ENCODE measurements at places on chromosomes 7 and 10. TPM values are rescaled to one million over a fixed set of nuclear protein-coding genes. Genes with fewer than 3 reads are reported as not detected.

GRCh38 chr7:102457352-102457924, 7.2 kb downstream of the ALKBH4 start:
- H3K4me1 ChIP-seq, result no peaks in the 10 kb centered on the region
- H3K4me3 ChIP-seq, result no peak overlapping the region
- no peak for DNase-seq
- no peak overlapping the region for H3K27ac ChIP-seq
- H3K36me3 ChIP-seq, result peaks cover 23% of the 10 kb centered on the region

GRCh38 chr7:36286226-36286625, 103.4 kb upstream of the ANLN start:
- peak; percentile 88 for DNase-seq
- no peak overlapping the region for H3K4me3 ChIP-seq
- peak overlapping the region; percentile 78 for H3K27ac ChIP-seq
- no peaks in the 10 kb centered on the region for H3K27me3 ChIP-seq

- peaks cover 76% of the 10 kb centered on the region for H3K36me3 ChIP-seq
- no peak overlapping the region for H3K4me3 ChIP-seq
Observed at GRCh38 chr7:50397320-50397970, 52.7 kb downstream of the FIGNL1 start.

DNA sequence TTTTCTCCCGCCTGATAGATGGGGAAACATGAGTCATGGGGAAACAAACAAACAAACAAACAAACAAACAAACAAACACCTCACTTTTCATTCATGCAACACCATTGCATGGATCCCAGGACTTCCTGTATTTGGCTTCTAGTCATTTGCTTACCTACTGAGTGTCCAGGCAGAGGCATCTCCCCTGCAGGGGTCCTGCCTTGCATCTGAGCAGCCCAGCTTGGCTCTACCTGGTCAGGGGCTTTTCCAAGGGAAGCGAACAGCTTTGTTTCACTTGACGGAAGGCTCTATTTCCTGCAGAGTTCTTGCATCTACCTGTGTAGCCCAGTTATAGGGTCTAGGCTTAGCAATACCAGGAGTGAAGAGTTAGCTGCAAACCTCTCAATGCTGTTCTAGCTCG, 374.2 kb downstream of the GATA3 start:
- no peaks in the 10 kb centered on the region for H3K36me3 ChIP-seq
- DNase-seq, result no peak
- no peaks in the 10 kb centered on the region for H3K27me3 ChIP-seq

GRCh38 chr7:15625466-15625865, 61.0 kb downstream of the MEOX2 start:
- no peak for DNase-seq
- no peaks in the 10 kb centered on the region for H3K27me3 ChIP-seq
- no peaks in the 10 kb centered on the region for H3K36me3 ChIP-seq
- no peaks in the 10 kb centered on the region for H3K4me1 ChIP-seq
- no peak overlapping the region for H3K4me3 ChIP-seq

- no peaks in the 10 kb centered on the region for H3K36me3 ChIP-seq
- DNase-seq, result peak; percentile 93
- H3K27ac ChIP-seq, result peak overlapping the region; percentile 53
- H3K4me1 ChIP-seq, result peaks cover 7% of the 10 kb centered on the region
Observed at GRCh38 chr10:103584216-103585010, 90.9 kb downstream of the NEURL1 start.

GRCh38 chr10:15373199-15373598, 2.1 kb upstream of the FAM171A1 start:
- no peak for DNase-seq
- H3K4me1 ChIP-seq, result peaks cover 8% of the 10 kb centered on the region
- H3K4me3 ChIP-seq, result no peak overlapping the region

GRCh38 chr7:121954803-121955202, 81.8 kb downstream of the PTPRZ1 start:
- H3K27ac ChIP-seq, result no peak overlapping the region
- DNase-seq, result no peak
- H3K4me1 ChIP-seq, result no peaks in the 10 kb centered on the region

GRCh38 chr10:86438091-86438749, 71.6 kb upstream of the GRID1 start:
- peaks cover 68% of the 10 kb centered on the region for H3K36me3 ChIP-seq
- no peak overlapping the region for H3K27ac ChIP-seq
- no peak overlapping the region for H3K4me3 ChIP-seq
- no peaks in the 10 kb centered on the region for H3K27me3 ChIP-seq
- no peak for DNase-seq

DNA sequence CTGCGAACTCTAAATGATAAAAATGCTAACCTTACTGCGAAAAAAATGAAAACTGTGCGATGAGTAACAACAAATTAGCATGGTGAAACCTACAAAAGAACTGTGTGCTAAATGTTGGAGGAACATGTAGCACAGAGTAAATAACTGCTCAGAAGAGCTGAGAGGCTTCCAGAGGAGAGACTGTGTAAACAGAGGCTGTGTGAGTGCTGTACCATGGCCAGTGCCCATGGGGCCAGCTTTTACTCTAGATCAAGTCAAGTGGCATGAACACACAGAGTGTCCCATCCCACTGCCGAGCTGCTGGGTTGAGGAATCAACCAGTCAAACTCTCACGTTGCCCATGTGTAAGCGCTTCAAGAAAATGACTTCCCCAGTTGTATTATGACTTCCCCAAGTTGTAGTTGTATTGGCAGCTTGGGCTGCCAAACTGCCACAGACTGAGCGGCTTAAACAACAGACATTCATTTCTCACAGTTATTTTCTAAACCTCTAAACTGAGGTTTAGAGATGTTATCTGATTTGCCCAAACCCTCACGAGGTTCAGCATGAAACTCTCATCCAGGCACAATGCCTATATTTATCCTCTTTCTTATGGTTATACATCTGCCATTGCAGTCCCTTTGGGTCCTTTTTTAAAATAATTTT, 270.7 kb downstream of the ABCA13 start:
- no peak overlapping the region for H3K4me3 ChIP-seq
- H3K27ac ChIP-seq, result no peak overlapping the region
- no peaks in the 10 kb centered on the region for H3K27me3 ChIP-seq

DNA sequence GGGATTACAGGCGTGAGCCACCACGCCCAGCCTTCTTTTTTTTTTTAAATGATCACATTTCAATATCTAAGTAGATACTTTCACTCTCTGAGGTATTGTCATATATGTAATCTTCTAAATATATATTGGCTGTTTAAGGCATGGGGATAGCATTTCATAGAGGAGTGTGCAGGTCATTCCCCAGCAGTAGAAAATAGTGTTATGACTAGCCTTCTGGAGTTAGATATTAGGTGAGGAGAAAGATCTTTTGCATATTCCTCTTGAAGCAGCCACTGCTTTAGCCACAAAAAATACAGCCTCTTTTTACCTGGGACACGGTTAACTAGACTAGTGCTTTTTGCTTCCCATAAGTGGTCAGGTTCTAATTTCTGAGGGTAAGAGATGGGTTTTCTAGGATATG, 28.9 kb downstream of the ADD3 start:
- no peak for DNase-seq
- peaks cover 5% of the 10 kb centered on the region for H3K36me3 ChIP-seq
- H3K4me1 ChIP-seq, result peaks cover 8% of the 10 kb centered on the region
- no peak overlapping the region for H3K27ac ChIP-seq

The PPP1R3C gene
- not detected for total RNA-seq

DNA sequence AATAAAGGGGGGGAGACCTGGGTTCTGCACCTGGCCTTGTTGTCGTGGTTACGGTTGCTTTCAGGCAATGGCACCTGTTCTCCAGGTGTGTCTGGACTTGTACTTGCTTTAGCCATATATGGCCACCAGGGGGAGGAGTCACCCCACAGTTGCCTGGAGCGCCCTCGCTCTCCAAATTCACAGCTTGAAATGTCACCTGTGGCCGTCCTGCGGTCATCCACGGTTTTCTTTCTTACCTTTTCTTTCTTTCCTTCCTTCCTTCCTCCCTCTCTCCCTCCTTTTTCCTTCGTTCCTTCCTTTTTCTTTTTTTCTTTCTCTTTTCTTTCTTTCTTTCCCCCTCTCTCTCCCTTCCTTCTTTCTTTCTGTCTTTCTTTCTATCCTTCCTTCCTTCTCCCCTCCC, 157.2 kb upstream of the ZNF92 start:
- H3K4me3 ChIP-seq, result no peak overlapping the region
- H3K4me1 ChIP-seq, result no peaks in the 10 kb centered on the region
- H3K36me3 ChIP-seq, result no peaks in the 10 kb centered on the region
- peak; percentile 38 for DNase-seq
- H3K27ac ChIP-seq, result no peak overlapping the region
- no peaks in the 10 kb centered on the region for H3K27me3 ChIP-seq

The ZNF467 gene
- total RNA-seq, result 3.7 TPM

DNA sequence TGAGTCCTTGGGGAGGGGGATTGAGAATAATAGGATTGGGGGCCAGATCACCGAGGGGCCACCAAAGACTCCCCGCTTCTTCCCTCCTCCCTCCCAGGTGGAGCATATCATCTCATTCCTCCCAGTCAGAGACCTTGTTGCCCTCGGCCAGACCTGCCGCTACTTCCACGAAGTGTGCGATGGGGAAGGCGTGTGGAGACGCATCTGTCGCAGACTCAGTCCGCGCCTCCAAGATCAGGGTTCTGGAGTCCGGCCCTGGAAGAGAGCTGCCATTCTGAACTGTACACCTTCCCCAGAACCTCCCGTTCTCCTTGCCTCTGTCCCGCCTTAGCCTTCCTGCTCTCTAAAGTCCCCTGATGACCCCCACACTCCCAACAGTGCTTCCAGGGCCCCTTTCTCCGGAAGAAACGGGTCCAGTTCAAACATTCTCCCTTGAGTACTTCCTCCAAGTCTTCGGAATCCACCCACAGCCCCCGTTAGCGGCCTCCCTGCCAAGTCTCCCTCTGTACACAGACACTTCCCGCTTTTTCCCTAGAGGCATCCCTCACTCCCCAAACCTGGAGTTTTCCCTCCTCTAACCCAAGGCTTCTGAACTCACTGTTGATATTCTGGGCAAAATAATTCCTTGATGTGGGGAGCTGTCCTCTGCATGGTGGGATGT, 4.1 kb downstream of the FBXO24 start:
- H3K36me3 ChIP-seq, result no peaks in the 10 kb centered on the region
- no peak overlapping the region for H3K27ac ChIP-seq
- no peak overlapping the region for H3K4me3 ChIP-seq
- peaks cover 3% of the 10 kb centered on the region for H3K27me3 ChIP-seq
- H3K4me1 ChIP-seq, result peaks cover 10% of the 10 kb centered on the region
- DNase-seq, result no peak

DNA sequence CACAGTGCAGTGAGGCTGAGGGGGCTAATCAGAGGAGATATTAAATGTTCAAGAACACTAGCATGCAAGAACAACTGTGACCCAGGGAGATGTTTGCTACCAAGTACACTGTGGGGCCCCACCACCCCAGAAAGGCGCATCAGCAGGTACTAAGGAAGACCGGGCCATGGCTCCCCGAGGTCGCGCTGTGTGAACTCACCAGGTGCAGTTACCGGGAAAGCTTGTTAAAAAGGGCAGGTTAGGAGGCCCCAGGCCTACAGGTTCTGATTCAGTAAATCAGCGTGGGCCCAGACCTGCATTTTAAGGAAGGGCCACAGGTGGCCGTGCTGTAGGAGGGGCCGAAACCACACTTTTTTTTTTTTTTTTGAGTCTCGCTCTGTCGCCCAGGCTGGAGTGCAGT, 54.6 kb downstream of the TMEM209 start:
- no peaks in the 10 kb centered on the region for H3K36me3 ChIP-seq
- H3K4me3 ChIP-seq, result no peak overlapping the region
- peaks cover 33% of the 10 kb centered on the region for H3K4me1 ChIP-seq
- DNase-seq, result no peak
- peaks cover 7% of the 10 kb centered on the region for H3K27me3 ChIP-seq

DNA sequence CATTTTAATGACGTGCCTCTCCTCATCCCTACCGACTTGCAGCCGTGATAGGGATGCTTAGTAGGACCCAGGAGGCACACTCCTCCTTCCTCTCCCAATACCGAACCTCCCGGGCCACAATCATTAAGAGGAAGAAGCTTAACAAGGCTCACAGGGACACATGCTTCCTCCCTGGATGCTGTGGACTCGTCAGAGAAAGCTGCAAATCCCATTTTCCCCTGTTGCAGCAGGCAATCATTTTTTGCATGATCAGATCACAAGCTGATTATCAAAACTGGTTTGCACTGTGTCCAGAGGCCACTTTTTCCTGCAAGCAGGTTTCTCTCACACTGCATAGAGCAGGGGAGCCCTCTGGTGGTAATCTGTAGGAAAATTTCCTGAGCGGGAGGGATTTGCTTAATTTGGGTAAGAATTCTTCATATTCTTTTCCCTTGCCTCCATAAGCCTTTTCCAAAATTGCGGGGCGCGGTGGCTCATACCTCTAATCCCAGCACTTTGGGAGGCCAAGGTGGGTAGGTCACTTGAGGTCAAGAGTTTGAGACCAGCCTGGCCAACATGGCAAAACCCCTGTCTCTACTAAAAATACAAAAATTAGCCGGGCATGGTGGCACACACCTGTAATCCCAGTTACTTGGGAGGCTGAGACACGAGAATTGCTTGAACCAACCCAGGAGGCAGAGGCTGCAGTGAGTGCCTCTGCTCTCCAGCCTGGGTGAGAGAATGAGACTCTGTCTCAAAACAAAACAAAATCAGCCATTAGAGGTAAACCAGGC, 16.1 kb upstream of the LAMB4 start:
- no peaks in the 10 kb centered on the region for H3K27me3 ChIP-seq
- H3K4me3 ChIP-seq, result no peak overlapping the region
- H3K4me1 ChIP-seq, result peaks cover 4% of the 10 kb centered on the region
- H3K27ac ChIP-seq, result no peak overlapping the region

Measured in natural killer cell (primary cell).